ENCODE measurements at places on chromosomes 2 and 18.

DNA sequence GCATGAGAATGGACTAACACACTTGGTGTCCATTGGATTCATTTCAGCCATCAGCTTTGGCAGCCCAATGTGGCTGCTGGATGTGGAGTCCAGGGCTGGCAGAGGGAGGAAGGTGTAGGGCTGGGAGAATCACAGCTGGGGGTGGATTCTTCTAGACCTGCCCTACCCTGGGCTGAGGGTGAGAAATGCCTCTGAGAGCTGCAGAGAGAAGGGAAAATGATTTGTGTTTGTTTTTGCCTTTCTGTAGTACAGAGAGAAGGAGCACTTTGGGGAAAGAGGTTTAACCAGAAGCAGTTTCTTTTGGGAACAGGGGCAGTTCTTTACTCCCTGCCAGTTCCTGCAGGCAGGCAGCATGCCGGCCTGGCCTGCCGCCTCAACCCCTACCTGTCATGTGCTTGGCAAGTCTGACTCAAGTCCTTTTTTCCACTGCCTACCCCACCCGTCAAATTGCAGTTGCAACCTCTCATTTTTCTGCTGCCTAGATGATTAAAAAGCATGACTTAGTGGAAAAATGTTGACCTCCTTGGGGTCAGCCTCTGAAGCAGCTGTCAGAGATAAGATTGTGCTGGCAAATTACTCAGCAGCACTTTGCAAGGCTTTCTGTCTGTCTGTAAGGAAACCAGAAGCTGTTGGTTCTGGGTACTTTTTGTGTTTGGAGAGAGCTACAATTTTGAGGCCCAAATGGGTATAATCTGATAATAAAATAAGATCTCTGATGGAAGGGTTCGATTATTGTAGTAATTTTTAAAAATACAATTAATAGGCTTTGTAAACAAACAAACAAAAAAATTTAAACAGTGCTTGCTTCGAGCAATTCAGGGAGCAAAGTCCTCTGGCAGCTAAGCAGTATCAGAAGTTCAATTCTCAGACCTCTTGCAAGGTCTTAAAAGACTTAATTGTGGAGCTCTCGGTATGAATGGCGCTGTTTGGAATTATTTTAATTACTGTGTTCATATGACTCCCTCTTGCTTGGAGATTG lies 21.7 kb downstream of the LBH start:
- H3K27ac ChIP-seq, result peak overlapping the region; percentile 73
- H3K36me3 ChIP-seq, result no peaks in the 10 kb centered on the region
- H3K27me3 ChIP-seq, result no peaks in the 10 kb centered on the region
- DNase-seq, result no peak
- peaks cover 10% of the 10 kb centered on the region for H3K4me1 ChIP-seq
- H3K4me3 ChIP-seq, result no peak overlapping the region

DNA sequence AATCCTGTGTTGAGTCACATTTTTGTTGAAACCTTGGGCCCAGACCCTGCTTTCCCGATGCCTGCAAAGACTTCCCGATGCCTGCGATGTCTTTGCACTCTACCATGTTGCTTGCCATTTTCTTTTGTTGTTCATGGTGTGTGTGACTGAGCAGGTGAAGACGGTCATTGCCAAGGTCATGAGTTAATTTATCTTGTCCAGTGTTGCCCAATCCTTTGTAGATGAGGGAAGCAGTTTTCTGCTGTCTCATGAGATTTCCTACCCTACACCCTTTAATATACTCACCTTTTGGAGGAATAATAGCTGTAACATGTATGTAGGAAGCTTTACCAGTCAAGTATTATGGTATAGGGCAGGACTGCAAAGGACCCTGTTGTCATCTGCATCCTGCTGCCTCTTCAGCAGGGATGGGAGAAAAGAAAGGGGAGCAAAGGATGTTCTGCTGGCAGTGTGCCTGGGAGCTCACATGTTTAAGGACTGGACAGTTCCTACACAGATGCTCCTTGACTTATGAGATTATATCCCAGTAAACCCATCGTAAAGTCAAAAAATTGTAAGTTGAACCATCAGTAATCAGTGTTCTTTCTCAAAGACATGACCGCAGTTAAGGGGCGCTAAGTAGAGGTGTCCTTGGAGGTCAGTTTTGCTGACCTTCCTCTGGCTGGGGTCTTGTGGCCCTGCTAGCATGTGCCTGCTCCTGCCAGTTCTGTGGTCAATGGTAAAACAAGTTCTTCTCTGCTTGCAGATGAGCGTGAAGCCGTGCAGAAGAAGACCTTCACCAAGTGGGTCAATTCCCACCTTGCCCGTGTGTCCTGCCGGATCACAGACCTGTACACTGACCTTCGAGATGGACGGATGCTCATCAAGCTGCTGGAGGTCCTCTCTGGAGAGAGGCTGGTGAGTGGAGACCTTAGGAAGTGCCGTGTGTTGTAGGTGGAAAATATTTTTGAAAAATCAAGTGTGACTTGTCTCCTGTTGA lies 124.8 kb upstream of the EML6 start:
- DNase-seq, result no peak
- H3K4me1 ChIP-seq, result peaks cover 20% of the 10 kb centered on the region
- no peak overlapping the region for H3K4me3 ChIP-seq
- H3K27me3 ChIP-seq, result no peaks in the 10 kb centered on the region
- H3K36me3 ChIP-seq, result peaks cover 13% of the 10 kb centered on the region

- no peaks in the 10 kb centered on the region for H3K27me3 ChIP-seq
- no peak for DNase-seq
- peaks cover 9% of the 10 kb centered on the region for H3K4me1 ChIP-seq
- H3K36me3 ChIP-seq, result no peaks in the 10 kb centered on the region
- no peak overlapping the region for H3K4me3 ChIP-seq
Measured at GRCh38 chr2:64939332-64939917, 49.8 kb upstream of the SLC1A4 start.

- H3K4me1 ChIP-seq, result no peaks in the 10 kb centered on the region
- no peak for DNase-seq
- no peaks in the 10 kb centered on the region for H3K36me3 ChIP-seq
- no peak overlapping the region for H3K4me3 ChIP-seq
Measured at GRCh38 chr2:199258291-199258690, 199.4 kb downstream of the SATB2 start.

GRCh38 chr2:205895981-205896655 lies 189.9 kb downstream of the INO80D start:
- no peak for DNase-seq
- no peak overlapping the region for H3K4me3 ChIP-seq
- peaks cover 4% of the 10 kb centered on the region for H3K4me1 ChIP-seq
- no peak overlapping the region for H3K27ac ChIP-seq
- no peaks in the 10 kb centered on the region for H3K36me3 ChIP-seq

DNA sequence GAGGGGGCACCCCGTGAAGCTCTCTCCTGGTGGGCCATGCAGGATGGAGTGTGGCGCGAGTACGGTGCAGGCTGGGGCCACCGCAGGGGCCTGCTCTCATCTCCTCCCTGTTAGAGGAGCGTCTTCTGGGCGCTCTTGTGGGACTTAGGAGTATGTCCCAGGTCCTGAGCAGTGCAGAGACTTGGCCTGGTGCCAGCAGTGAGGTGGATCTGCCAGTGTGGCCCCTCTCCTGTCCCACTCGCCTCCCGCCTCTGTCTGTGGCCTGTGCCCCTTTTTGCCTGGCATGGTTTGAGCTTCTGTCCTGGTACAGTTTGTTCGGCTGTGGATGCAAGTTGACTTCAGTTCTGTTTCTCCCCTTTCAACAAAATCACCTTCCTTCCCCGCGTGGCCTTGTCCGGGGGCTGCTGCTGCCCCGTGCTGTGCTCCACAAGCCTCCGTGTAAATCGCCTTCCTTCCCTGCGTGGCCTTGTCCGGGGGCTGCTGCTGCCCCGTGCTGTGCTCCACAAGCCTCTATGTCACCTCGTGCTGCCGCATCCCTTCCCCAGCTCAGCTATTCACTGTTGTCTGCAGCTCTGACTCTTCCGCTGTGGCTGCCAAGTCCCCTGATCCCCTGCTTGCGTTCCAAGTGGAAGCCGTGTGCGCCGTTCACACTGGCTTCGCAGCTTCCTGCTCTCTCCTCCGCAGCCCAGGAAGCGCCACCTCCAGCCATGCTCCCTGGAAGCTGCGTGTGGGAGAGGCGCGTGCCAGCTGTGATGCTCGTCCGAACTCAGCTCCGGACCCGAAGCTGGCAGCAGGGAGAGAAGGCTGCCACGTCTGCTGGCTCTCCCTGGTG lies 13.7 kb downstream of the LDLRAD4 start:
- no peak for DNase-seq
- no peak overlapping the region for H3K4me3 ChIP-seq
- H3K27me3 ChIP-seq, result no peaks in the 10 kb centered on the region
- no peaks in the 10 kb centered on the region for H3K36me3 ChIP-seq

DNA sequence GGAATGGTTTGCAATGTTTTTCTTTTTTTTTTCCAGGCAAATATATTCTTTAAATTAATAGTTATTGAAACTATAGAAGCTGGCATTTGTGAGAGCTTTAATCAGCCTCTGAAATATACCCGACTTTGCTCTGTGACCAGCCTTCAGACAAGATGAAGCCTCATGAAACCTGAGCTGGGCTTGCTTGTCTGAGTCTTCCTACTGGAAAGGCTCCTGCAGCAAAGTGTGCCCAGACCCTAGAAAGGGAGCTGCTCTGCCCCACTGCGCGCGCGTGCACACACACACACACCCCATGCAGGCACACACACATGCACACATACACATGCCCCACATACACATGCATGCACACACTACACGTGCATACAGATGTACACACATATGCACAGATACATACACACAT lies 203.3 kb upstream of the NT5C1B start:
- no peak overlapping the region for H3K27ac ChIP-seq
- no peaks in the 10 kb centered on the region for H3K4me1 ChIP-seq
- H3K4me3 ChIP-seq, result no peak overlapping the region
- H3K27me3 ChIP-seq, result no peaks in the 10 kb centered on the region

GRCh38 chr2:217798743-217799562 lies 203.8 kb downstream of the TNS1 start:
- H3K4me1 ChIP-seq, result peaks cover 75% of the 10 kb centered on the region
- H3K27me3 ChIP-seq, result no peaks in the 10 kb centered on the region
- peaks cover 40% of the 10 kb centered on the region for H3K36me3 ChIP-seq

- no peaks in the 10 kb centered on the region for H3K27me3 ChIP-seq
- H3K36me3 ChIP-seq, result no peaks in the 10 kb centered on the region
- no peaks in the 10 kb centered on the region for H3K4me1 ChIP-seq
- no peak overlapping the region for H3K4me3 ChIP-seq
- H3K27ac ChIP-seq, result no peak overlapping the region
- DNase-seq, result no peak
Measured at GRCh38 chr2:177520324-177520723, 127.8 kb downstream of the AGPS start.

DNA sequence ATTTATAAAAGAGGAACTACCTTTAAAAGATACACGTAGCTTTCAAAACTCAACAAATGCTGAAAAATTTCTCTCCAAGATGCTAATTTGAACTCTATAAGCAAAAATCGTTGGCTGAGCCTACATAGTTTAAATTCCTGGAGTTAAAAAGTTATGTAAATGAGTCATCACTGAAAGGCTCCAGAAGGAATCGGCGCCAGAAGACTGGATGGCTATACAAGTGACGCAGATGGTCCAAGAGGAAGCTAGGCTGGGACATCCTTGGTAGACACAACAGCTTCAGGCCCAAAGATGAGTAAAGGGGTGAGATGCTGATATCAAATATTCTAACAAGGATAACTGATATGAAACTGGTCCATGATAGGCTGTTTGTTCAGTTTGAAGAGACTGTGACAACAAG lies 22.8 kb upstream of the DNAH6 start:
- no peaks in the 10 kb centered on the region for H3K4me1 ChIP-seq
- H3K27me3 ChIP-seq, result no peaks in the 10 kb centered on the region
- no peak for DNase-seq
- no peak overlapping the region for H3K4me3 ChIP-seq
- H3K36me3 ChIP-seq, result no peaks in the 10 kb centered on the region

DNA sequence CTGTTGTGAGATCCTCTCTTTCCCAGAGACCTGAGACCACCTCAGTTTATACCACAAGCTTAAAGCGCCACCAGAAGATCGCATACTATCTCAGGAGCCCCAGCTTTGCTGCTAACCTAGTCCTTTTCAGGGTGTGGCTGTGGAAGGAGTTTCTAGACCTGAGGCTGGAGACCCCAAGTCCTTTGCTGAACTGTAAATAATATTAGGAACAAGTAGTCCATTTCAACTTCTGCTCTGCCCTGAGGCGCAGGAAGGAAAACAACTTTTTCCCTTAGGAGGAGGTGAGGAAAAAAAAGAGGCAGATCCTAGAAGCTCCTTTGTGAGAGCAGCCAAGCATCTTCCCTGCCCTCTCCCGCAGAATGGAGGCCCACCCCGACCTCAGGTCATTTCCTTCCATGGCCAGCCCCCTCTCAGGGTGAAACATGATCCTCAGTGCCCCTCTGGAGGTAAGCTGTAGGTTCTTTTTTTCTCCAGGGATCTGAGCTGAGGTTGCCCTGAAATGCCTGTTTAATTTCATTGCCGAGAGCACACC lies 122.8 kb upstream of the LGALSL start:
- H3K4me1 ChIP-seq, result peaks cover 59% of the 10 kb centered on the region
- H3K4me3 ChIP-seq, result no peak overlapping the region
- no peaks in the 10 kb centered on the region for H3K27me3 ChIP-seq
- no peak for DNase-seq

DNA sequence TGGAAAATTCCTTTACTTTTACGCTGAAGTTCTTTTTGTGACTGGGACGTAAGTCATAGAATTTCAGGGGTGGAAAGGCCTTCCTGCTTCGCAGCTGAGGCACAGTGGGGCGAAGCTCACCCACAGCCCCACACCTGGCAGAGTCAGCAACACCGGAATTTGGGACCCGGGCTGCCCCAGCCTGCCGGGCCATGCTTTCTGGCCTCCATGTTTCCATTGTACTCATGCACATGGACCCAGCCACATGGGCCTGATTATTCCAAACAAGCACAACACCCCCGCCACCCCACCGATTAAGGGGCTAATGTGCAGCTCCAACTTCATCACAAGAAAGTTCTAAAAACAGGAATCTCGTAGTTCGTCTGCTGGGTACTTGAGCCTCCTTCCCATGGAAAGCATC lies 82.5 kb downstream of the CABLES1 start:
- H3K4me3 ChIP-seq, result no peak overlapping the region
- H3K36me3 ChIP-seq, result no peaks in the 10 kb centered on the region
- H3K27ac ChIP-seq, result no peak overlapping the region
- no peak for DNase-seq
- peaks cover 22% of the 10 kb centered on the region for H3K4me1 ChIP-seq
- no peaks in the 10 kb centered on the region for H3K27me3 ChIP-seq

DNA sequence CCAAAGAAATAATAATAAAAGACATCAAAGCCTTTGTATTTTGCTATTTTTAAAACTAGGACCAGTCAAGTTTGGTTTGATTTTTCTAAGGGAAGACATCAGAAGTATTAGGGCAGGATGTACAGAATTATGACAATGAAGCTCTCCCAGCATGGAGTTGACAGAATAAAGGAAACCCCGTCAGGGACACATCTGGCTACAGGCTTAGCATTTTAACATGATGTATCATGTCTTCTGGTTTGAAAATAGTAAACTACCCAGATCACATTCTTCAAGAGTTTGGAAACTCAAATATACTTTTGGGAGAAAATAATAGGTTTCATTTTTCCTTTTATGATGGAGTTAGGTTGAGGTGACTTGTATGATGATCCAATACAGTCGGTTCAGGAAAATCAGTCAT lies 552.0 kb upstream of the CDH2 start:
- no peaks in the 10 kb centered on the region for H3K36me3 ChIP-seq
- no peaks in the 10 kb centered on the region for H3K4me1 ChIP-seq
- no peak overlapping the region for H3K4me3 ChIP-seq
- DNase-seq, result no peak

All from esophagus squamous epithelium (tissue), 5 donors.